ENCODE measurements at places on chromosomes 12 and 14.

- DNase-seq: no peak
These were observed 45.2 kb downstream of the TDP1 start for GRCh38 chr14:90000935-90001334.

DNA sequence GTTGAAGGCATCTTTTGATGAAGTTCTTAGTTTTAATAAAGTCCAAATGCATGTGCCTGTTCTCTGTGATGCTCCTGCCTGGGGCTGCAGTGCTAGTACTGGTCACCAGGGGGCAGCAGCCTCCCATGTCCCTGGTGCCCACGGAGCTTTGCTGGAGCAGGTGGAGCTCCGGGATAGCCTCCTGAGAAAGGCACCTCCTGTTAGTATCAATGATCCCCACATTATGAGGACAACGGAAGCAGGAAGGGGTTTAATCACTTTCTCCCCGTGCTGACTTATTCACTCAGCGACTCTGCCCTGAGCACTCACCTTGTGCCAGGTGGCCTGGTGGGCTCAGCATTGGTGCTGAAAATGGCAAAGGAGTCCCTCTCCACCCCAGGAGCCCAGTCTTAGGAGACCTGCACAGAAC, 123.0 kb upstream of the PZP start:
- DNase-seq: peak; percentile 45

DNA sequence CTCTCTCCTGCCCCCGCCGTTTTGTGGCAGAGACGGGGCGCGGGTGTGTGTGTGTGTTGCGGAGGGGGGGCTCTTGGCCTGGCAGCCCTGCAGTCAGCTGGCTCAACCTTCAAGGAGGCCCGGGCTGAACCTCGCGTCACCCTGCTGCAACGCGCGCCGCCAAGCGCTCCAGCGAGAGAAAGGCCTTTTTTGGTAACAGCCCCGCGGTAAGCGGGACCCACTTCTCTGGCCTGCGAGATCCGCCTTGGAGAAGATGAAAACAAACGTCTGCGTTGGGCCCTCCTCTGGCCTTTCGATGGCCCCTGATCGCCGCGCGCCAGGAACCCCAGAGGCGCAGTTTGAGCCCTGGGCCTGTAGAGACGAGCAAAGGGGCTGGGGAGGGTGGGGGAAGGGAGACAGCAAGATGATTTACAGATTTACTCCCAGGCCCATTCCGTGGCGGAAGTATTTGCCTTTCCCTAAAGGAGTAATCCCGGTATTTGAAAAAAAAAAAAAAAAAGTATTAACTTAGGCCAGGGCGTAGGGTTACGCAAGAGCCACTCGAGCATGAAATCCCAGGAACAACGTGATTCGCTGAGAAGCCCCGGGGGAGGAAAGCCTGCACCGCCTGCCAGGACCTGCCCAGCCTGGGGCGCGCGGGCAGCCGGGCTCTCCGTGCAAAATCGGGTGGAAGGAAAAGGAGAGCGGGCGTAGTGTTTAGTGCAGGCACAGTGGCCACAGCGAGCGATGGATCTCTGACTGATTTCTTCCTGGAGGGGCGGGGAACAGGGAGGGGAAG, 4.5 kb upstream of the IRF2BPL start:
- DNase-seq: peak; percentile 99

GRCh38 chr12:93813186-93813585, 136.0 kb downstream of the CRADD start:
- no peak for DNase-seq

DNA sequence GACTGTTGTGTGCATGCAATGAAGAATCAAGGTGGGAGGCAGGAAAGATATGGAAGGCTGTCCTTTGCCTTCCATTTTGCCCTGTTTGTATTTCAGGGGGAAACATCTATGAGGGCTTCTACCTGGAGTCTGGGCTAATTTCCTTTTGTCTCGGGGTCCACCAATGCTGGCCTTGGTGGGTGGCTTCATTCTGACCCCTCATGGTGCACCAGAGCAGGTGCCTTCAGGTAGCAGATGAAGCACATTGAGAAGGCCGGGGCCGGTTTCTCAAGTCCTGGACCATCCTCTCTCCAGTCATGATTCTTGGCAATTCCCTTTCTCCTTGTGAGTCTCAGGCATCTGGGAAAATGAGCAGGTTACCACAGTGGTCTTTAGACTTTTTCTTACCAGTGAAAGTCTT, 47.2 kb downstream of the RPH3A start:
- DNase-seq: no peak

- no peak for DNase-seq
These were observed 67.0 kb downstream of the SDR9C7 start for GRCh38 chr12:56867216-56867615.

DNA sequence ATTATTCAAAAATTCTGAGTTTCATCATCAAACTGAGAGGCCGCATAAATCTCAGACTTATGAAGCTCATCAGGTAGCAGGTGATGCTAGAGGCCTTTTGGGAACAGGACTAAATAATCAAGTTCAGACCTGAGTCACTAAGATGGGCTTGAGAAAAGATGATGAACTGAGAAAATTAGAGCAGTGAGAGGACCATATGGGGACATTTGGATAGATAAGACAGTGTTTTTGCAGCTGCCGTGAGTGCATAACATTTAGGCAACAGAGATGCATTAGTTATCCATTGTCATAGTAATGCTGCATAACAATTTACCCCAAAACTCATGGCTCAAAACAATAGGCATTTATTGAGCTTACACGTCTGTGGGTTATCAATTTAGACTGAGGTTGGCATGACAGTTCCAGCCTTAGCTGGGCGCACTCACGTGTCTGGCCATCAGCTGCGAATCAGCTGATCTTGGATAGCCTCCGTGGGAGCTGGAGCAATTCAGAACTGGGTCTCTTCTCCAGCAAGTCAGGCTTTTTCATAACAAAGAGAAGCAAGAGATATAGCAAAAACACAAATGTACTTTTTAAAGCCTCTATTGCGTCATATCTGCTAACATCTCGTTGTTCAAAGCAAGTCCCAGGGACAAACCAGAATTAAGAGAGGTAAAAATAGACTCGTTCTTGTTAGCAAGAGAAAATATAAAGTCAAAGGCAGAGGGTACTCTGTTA, 72.8 kb downstream of the CAPZA3 start:
- DNase-seq: no peak

GRCh38 chr12:49662998-49663843, 39.9 kb downstream of the PRPF40B start:
- peak; percentile 30 for DNase-seq

DNA sequence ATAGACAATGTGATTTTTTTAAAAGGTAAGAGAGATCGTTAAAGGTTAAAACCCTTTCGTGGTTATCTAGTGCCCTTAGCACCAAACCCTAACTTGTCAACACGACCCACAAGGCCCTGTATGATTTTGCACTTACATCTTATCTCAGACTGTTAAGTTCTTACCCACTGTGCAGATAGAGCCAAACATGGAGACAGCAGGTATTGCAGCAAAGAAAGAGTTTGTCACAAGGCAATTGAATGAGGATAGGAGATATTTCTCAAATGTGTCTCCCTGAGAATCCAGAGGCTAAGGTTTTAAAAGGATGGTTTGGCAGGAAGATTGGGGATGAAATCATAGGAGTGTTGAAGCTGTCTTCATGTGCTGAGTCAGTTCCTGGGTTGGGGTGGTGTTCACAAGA, 313.4 kb downstream of the AEBP2 start:
- no peak for DNase-seq

DNA sequence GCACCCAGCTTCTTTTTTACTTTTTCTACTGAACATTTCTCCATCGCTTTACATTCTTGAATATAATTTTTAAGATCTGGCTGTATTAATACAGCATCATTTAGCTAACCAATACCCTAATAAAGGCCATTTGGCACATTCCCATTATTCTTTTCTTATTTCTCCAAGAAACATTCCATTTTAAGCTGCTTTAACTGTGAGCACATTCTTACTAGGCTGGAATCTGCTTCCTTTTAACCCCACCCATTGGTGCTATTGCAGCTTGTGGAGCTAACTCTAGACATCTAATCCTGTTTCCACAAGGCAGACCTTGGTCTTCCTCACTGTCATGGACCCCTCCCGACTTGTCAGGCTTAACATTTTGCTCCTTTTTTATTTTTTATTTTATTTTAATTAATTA, 15.2 kb downstream of the CALM1 start:
- no peak for DNase-seq

- peak; percentile 91 for DNase-seq
These were observed 1.1 kb upstream of the RNASE4 start for GRCh38 chr14:20683125-20683890.

GRCh38 chr12:2543801-2544200, 251.0 kb upstream of the FKBP4 start:
- DNase-seq: no peak

DNA sequence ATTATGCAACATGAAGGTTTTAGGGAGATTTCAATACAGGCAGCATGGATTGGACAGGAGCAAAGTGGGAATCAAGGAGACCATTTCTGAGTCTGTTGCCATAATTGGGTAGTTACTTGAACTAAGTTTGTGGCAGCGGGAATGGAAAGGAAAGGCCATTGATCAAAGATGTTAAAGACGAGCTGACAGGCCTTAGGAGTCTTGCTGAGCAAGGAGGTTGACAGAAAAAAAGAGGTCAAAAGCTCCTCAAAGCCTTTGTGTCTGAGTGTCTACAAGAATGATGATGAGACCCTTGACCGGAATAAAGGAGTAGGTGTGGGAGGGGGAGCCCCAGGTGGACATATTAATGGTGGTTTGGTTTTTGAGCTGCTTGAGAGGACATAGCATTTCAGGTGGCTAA, 9.4 kb downstream of the PLEKHA5 start:
- no peak for DNase-seq

DNA sequence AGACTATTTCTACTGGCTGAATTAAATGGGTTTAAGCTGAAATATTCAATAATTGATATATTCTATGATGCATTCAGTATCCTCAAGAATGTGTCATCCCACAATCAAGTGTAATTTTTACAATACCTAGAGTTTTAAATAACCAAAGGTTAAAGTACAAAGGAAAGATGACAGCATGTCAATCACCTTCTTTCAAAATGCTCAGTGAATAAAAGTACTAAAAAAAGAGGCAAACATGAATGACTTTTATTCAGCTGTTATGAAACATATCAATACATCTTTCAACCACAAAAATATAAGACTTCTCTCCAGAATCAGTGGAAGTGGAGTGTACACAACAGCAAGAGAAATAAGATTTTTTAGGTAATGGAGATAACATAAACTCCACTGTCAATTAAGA, 72.0 kb downstream of the NELL2 start:
- no peak for DNase-seq

DNA sequence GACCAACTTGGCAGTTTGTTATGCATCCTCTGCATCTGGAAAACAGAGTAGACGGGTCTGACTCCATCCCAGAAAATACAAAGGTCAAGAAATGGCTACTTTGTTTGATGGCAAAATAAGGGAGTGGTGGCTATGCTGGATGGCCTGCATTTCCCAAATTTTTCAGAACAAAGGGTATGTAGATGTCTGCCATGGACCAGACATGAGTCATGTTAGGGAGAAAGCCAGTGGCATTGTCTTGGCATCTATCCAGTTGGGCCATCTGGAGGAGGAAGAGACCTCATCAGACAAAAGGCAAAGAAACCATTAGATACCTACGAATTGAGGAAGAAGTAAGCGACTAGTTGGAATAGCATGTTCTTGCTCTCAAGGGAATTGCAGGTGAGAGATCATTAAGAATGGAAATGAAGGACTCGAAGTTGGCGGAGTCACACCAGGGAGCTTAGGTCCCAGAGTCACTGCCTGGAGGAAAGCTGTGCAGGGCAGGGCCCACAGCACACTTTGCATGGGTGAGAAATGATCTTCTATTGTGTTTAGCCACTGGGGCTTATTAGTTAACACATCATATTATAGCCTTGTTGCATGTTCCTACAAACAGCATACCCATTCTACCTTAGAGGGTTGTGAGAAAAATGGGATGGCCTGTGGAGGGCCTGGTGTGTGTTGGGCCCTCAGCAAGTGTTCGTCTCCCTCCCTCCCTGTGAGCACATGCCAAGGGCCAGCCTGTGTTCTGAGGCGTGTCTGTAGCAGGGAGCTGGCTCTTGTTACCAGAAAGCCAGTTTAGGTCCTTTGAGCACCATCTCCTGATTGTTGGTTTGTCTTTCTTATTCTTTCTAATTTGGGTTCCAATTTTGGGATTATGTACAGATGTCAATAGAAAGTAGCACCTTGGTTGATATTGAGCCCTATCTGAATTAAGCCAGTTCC, 119.4 kb downstream of the KTN1 start:
- peak; percentile 8 for DNase-seq

DNA sequence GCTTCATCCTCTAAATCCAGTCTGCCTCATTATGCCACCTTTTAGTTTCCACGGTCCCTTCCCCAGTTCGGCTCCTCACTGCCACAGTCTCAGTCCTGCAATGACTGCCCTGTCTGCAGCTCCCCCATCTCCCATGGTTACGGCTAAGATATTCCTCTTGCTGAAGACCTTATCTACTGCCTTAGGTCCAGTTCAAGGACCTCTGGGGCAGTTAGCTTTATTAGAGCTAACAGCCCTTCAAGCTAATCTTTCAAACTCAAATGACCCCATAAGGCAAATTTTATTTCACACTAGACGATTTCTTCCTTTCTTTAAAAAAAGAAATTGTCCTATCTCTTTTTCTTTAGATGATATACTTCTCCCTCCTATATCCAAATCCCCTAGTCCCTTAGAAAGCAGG, 214.7 kb downstream of the MON2 start:
- no peak for DNase-seq

GRCh38 chr12:94149781-94150239, 1.4 kb downstream of the PLXNC1 start:
- DNase-seq: peak; percentile 37

DNA sequence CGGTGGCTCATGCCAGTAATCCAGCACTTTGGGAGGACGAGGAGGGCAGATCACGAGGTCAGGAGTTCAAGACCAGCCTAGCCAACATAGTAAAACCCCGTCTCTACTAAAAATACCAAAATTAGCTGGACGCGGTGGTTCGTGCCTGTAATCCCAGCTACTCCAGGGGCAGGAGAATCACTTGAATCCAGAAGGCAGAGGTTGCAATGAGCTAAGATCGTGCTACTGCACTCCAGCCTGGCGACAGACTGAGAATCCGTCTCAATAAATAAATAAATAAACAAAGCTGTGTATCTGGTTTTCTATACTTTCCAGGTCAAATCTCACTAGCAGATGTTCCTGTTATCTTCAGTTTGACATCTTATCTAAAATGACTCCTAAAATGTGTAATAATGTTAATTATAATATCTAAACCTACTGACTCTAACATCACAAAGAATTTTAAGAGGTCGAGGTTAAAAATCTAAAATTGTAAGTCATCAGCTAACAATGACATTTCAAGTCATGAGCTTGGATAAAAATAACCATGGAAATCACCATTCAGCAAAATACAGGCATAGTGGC, 2.4 kb upstream of the SRP54 start:
- DNase-seq: no peak

GRCh38 chr12:57607958-57608663, 3.1 kb upstream of the ARHGEF25 start:
- DNase-seq: no peak

GRCh38 chr12:16389594-16389993, 42.1 kb downstream of the MGST1 start:
- DNase-seq: no peak

- no peak for DNase-seq
These were observed 5.2 kb upstream of the ACADS start for GRCh38 chr12:120720234-120720986.

All from NCI-H524 (cell line).